Effector memory CD4-positive, alpha-beta T cell (primary cell): ENCODE measurements at places on chromosomes 4 and X.

DNA sequence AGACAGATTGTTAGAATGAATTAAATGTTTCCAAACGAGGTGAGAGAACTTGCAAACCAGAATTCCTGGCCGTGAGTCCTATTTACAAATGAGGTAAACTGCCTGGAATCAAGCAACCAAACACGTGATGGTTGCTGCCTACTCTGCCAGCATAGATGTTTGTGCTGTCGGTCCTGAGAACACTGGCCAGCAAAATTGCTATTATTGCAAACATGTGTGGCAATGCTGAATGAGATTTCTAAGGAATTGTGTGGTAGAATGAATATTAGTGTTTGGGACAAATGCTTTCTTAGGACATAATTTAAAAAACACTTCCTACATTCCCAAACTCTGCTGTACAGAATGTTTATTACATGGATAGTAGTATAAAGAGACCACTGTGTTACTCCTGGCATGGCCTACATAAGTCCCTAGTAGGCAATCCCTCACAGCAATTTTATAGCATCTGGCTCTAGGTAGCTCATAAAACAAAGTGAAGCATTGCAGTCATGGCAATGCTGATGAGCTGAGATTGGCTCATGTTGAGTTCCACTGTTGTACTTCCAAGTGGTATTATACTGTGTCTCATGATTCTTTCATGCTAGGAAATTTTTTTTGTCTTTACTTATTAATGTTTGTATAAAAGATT is 605.2 kb upstream of the EPHA5 start:
- no peak for DNase-seq

GRCh38 chr4:146470604-146471003 is 51.1 kb downstream of the SLC10A7 start:
- no peak for DNase-seq

DNA sequence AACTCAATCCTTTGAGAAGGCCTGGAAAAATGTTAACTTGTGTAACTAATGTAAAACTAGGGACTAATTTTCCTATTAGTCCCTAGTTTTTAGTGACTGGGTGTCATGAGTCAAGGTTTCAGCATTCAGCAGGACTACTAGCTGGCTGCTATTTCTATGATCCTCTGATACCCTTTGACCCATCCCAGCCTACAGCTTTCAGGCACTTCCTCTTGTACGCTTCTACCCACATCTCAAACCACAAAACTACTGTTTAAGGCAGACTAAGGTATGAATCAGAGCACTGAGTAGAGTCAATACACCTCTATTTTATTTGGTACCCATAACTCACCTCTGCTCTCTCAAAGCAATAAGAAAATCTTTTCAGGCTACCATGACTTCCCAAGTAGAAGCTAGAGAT is 809.6 kb downstream of the PDHA2 start:
- no peak for DNase-seq

DNA sequence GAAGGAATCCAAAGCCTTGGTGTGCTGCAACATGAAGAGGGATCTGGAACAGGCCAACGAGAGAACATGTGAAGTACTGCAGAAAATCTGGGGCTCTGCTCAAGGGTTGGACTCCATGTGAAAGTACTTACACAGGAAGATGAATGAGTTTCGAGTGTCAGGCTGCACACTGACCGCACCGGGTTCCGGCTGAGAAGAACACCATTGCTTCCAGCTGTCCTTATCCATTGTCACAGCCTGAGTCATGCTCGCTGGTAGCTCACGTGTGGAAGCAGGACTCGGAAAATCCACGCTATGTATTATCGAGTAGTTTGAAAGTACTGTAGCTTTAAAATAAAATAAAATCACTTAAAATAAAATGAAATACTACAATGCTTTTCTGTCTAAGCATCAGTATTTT is 50.4 kb upstream of the TBL1X start:
- DNase-seq = no peak

DNA sequence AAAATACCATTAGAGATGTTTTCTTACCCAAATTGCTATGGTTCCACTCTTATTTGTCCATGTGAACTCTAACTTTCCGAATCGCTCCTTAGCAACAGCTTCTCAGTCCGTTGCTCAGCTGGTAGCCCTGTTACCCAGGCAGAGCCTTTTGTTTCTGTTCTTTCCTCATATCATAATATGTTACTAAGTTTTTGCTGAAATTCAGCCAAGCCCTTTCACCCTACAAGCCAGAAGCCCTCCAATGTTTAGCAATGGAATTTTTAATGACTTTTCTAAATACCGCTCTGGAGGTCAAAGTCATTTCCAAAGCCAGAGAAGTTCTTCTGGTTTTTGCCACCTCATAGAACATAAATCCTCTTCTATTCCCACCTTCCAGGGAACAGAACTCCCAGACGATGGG is 1029.5 kb downstream of the C4orf33 start:
- DNase-seq = no peak

DNA sequence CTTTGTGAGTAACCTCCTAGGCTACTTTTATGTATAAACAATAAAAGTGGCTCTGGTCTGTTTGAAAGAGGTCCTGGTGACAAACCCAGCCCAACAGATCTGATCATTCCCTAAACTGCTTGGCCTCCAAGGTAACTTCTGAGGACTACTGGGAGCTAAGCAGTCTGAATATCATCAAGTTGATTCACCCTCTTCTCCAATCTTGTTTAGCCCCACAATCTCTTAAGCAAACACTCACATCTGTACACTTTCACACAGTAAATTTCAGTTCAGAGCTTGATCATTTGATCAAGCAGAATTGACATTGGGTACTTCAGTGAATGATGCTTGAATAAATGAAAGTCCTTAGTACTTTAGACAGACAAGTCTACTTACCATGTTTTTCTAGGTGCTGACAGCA is 74.7 kb downstream of the HCCS start:
- no peak for DNase-seq

DNA sequence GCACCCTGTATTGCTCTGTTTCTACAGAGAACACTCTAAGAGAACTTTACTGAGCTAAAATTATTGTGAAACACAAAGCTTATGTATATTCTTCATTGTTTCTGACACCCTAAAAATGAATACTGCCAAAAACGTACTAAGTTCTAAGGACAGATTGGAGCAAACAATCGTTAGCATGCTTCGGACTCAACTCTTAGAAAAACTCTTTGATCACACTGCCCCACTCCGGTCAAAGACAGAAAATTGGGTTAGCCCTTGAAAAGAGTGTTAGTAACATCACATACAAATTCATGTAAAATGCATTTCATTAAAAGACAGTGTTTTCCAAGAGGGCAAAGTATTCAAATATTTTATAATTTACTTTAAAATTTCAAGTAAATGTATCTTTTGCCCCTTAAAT is 177.4 kb downstream of the DCHS2 start:
- DNase-seq = no peak
